ENCODE measurements at places on chromosomes 1 and 21. TPM values are rescaled to one million over a fixed set of nuclear protein-coding genes. Genes with fewer than 3 reads are reported as not detected.

- H3K27me3 ChIP-seq, result no peaks in the 10 kb centered on the region
- no peaks in the 10 kb centered on the region for H3K4me1 ChIP-seq
- no peak for DNase-seq
- no peak overlapping the region for H3K27ac ChIP-seq
- no peaks in the 10 kb centered on the region for H3K36me3 ChIP-seq
- H3K4me3 ChIP-seq, result no peak overlapping the region
Observed at GRCh38 chr1:228180271-228180958, 14.8 kb downstream of the IBA57 start.

DNA sequence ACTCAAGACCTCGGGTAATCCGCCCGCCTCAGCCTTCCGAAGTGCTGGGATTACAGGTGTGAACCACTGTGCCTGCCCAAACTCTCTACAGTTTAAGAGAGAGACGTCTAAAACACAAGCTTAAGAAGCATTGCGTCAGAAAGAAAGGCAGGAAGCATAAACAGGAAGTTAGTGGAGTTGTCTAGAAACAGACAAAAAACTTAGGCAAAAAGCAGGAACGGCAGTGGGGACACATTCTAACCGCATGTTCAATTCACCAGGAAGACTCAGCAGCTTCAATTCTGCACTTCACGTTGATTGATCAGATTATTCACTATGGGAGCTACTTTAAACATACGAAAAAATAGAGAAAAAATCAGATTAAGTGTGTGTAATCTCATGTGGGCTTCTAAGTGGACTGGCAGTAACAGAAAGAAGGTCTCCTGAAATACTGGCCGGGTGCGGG lies 7.4 kb downstream of the CFAP74 start:
- no peaks in the 10 kb centered on the region for H3K27me3 ChIP-seq
- no peak overlapping the region for H3K27ac ChIP-seq
- H3K4me3 ChIP-seq, result no peak overlapping the region

GRCh38 chr1:19840228-19840627 lies 25.1 kb upstream of the RNF186 start:
- no peaks in the 10 kb centered on the region for H3K27me3 ChIP-seq
- no peak for DNase-seq
- no peaks in the 10 kb centered on the region for H3K36me3 ChIP-seq
- no peak overlapping the region for H3K27ac ChIP-seq

DNA sequence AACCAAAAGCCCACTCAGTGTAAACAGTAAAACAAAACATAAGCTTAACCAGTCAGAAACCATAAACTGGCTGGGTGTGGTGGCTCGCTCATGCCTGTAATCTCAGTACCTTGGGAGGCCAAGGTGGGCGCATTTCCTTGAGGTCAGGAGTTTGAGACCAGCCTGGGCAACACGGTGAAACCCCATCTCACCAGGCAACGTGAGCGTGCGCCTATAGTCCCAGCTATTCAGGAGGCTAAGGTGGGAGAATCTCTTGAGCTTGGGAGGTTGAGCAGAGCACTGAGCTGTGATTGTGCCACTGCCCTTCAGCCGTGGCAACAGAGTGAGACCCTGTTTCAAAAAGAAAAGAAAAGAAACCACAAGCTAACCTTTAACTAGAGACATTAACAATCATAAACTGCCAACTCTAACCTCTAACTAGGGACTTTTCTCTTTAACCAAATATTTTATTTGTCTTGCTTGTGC lies 13.1 kb upstream of the PRRC2C start:
- DNase-seq, result no peak
- H3K27ac ChIP-seq, result no peak overlapping the region
- H3K36me3 ChIP-seq, result no peaks in the 10 kb centered on the region

Gene CACNA1S
- not detected for total RNA-seq

- H3K27ac ChIP-seq, result peak overlapping the region; percentile 63
- no peaks in the 10 kb centered on the region for H3K36me3 ChIP-seq
- DNase-seq, result no peak
- no peaks in the 10 kb centered on the region for H3K27me3 ChIP-seq
- H3K4me3 ChIP-seq, result no peak overlapping the region
- H3K4me1 ChIP-seq, result peaks cover 62% of the 10 kb centered on the region
Observed at GRCh38 chr1:17563494-17564281, 24.2 kb downstream of the ARHGEF10L start.

Gene LCE3E
- not detected for total RNA-seq

Gene MCOLN3
- 10.7 TPM for total RNA-seq

DNA sequence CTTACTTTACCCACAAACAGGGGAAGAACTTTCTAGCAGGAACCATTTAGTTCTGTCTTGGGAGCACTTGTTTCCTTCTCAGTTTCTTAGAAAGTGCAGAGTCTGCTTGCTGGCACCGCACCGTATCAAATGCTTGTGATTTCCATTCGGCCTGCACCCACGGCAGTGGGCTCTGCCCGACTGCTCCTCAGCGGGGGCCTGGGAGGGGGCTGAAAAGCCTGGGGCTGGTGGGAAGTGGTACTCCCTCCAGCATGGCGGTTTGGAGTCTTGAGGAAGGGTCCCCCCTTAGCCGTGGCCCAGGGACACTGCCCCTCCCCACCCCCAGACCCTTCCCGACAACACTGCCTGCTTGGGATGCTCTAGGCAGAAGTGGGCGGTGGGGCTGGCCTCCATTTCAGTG lies 57.0 kb downstream of the KIF26B start:
- no peaks in the 10 kb centered on the region for H3K4me1 ChIP-seq
- no peak for DNase-seq
- no peaks in the 10 kb centered on the region for H3K36me3 ChIP-seq
- no peak overlapping the region for H3K27ac ChIP-seq

DNA sequence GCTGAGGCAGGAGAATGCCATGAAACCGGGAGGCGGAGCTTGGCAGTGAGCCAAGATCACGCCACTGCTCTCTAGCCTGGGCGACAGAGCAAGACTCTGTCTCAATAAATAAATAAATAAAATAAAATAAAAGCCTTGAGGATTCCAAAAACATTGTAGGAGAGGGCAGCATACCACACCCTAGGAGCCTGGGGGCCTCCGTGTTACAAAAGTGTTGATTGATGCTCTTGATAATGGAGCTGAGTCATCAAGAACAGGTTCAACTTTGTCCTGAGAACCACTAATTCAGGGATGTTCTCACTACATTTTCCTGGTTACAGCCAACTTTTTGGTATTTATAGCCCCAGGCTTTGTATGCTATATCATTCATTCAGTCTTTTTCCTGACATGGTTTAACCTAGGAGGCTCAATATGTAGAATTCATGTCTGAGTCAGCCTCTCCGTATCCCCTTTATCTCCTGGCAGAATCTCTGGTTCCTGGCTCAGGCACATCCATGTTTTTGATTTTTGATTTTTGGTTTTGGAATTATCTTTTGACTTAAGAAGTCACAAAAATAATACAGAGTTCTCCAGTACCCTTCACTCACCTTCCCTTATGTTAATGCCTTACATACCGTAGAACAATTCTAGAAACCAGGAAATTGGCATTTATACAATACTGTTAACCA lies 69.4 kb downstream of the LRRC8D start:
- DNase-seq, result no peak
- H3K27ac ChIP-seq, result no peak overlapping the region
- no peaks in the 10 kb centered on the region for H3K4me1 ChIP-seq

GRCh38 chr21:39444421-39445180 lies 977 bp downstream of the LCA5L start:
- peak overlapping the region; percentile 81 for H3K4me3 ChIP-seq
- no peaks in the 10 kb centered on the region for H3K36me3 ChIP-seq
- no peaks in the 10 kb centered on the region for H3K27me3 ChIP-seq
- H3K27ac ChIP-seq, result peak overlapping the region; percentile 92
- no peak for DNase-seq
- H3K4me1 ChIP-seq, result peaks cover 19% of the 10 kb centered on the region

GRCh38 chr1:8463144-8463927 lies 145.4 kb downstream of the SLC45A1 start:
- H3K27me3 ChIP-seq, result no peaks in the 10 kb centered on the region
- H3K4me3 ChIP-seq, result peak overlapping the region; percentile 14
- no peak for DNase-seq
- peaks cover 38% of the 10 kb centered on the region for H3K4me1 ChIP-seq
- peak overlapping the region; percentile 74 for H3K27ac ChIP-seq

GRCh38 chr1:230028602-230029223 lies 38.3 kb upstream of the GALNT2 start:
- H3K4me3 ChIP-seq, result no peak overlapping the region
- H3K4me1 ChIP-seq, result no peaks in the 10 kb centered on the region
- no peak for DNase-seq
- no peak overlapping the region for H3K27ac ChIP-seq
- H3K27me3 ChIP-seq, result no peaks in the 10 kb centered on the region

DNA sequence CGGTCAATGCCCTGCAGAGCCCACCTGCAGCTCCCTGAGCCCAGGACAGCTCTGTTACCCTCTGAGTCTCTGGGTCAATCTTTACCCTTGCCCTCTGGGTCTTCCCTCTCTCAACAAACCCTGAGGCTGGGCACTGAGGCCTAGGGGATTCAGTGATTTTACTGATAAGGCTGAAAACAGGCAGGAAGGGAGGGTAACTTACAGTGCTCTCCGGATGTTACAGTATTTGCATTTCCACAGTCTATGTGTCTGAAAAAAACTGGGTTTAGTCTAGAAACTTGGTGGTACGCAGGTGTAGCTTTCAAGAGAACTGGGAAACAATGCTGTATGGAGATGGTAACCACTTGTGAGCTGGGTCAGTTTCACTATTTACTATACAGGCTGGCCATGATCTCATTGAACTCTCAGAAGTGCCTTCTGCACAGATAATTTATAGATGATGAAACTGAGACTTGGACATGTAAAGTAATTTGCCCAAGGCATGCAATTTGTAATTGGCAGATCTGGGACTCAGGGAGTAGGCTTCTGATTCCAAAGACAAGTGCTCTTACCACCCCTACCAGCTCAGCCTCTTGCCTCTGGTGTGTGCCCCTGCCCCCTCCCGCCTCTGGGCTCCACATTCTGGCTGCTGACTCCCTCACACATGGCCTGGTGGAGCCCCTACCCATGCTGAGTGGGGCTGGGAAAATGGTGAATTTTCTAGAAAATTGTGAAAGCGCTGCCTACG lies 48.8 kb downstream of the TENT5C start:
- no peak for DNase-seq
- no peaks in the 10 kb centered on the region for H3K27me3 ChIP-seq
- H3K4me3 ChIP-seq, result no peak overlapping the region
- no peaks in the 10 kb centered on the region for H3K4me1 ChIP-seq
- H3K27ac ChIP-seq, result no peak overlapping the region
- H3K36me3 ChIP-seq, result no peaks in the 10 kb centered on the region

DNA sequence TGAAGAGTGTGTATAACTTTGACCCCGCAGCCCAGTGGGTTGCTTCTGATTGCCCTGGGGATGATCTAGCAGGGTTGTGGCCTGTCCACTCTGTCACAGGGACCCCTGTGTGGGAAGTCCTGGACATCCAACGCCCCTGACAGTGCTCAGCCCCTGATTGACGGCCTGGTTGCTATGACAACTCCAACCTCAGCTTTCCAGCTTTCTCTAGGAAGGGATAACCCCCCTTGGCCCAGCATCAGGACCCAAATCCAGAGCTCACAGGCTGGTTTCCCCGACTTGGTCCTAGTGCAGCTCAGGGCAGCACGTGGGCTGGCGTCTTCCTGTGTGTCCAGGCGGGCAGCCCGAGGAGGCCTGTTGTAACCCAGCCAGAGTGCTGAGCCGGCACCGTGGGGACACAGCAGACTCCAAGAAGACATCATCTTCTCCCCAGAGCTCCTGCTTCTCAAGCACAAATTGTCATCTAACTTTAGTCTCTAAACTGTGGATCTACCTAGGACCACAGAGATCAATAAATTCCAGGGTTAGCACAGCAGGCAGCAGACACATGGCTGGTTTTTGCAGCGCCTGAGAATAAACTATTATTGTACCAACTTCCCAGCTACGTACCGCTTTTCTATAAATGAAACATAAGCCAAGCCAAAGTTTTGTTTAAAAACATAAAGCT lies 18.9 kb upstream of the PDXK start:
- H3K4me3 ChIP-seq, result no peak overlapping the region
- no peak overlapping the region for H3K27ac ChIP-seq
- H3K27me3 ChIP-seq, result no peaks in the 10 kb centered on the region
- H3K36me3 ChIP-seq, result no peaks in the 10 kb centered on the region

Gene ASTN1
- total RNA-seq, result not detected

DNA sequence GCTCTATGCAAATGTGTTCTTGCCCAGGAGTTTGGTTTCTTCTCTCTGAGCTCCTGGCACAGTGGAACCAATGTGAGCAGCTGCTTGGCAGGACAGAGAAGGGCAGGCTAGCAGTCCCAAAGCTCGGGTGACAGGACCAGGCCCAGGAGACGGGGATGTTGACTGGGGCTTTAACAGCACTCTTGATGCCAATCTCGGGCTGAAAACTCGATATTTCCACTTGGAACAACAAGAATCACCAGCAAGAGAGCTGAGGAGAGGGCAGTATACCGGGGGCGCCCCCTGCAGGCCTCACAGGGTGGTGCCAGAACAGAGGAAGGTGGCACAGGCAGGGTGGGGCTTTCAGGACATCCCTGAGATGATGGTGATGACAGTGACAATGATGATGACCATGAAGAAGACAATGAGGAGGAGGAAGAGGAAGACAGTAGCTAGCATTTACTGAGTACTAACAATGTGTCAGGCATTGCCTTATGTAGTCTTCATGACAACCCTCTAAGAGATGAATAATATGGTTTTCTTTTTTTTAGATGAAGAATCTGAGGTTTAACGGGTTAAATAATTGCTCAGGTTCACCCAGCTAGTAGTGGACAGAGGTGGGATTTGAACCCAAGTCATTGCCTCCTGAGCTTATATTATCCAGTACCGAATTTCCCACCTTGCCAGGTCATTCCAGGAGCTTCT lies 2.7 kb upstream of the KCNJ9 start:
- peak overlapping the region; percentile 38 for H3K27ac ChIP-seq
- DNase-seq, result no peak
- H3K36me3 ChIP-seq, result no peaks in the 10 kb centered on the region
- H3K27me3 ChIP-seq, result no peaks in the 10 kb centered on the region
- H3K4me1 ChIP-seq, result no peaks in the 10 kb centered on the region

Gene MTMR11
- total RNA-seq, result 12.2 TPM

GRCh38 chr21:39057121-39057520 lies 126.1 kb downstream of the PSMG1 start:
- H3K36me3 ChIP-seq, result no peaks in the 10 kb centered on the region
- no peak overlapping the region for H3K4me3 ChIP-seq
- DNase-seq, result no peak
- H3K27me3 ChIP-seq, result no peaks in the 10 kb centered on the region
- H3K4me1 ChIP-seq, result no peaks in the 10 kb centered on the region

Gene ATP6V1G3
- total RNA-seq, result not detected

DNA sequence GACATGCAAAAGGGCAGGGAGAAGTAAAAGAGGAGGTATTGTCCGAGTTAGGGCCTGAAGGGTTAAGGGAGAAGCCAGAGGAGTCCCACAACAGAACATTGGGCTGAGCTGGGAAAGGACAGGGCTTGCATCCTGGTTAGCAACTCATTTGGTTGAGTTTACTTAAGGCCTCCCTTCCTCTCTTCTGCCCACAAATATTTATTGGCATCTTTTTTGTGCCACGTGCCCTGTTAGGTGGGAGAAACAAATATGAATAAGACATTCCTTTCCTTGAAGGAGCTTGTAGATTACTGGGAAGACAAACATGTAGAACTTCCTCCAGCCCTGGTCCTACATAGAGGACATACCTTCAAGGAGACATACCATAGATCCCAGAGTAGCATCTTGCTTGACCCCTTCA lies 53.0 kb upstream of the PRELP start:
- no peak for DNase-seq
- no peak overlapping the region for H3K4me3 ChIP-seq
- H3K27me3 ChIP-seq, result no peaks in the 10 kb centered on the region
